ENCODE measurements at places on chromosomes 7 and 10.

DNA sequence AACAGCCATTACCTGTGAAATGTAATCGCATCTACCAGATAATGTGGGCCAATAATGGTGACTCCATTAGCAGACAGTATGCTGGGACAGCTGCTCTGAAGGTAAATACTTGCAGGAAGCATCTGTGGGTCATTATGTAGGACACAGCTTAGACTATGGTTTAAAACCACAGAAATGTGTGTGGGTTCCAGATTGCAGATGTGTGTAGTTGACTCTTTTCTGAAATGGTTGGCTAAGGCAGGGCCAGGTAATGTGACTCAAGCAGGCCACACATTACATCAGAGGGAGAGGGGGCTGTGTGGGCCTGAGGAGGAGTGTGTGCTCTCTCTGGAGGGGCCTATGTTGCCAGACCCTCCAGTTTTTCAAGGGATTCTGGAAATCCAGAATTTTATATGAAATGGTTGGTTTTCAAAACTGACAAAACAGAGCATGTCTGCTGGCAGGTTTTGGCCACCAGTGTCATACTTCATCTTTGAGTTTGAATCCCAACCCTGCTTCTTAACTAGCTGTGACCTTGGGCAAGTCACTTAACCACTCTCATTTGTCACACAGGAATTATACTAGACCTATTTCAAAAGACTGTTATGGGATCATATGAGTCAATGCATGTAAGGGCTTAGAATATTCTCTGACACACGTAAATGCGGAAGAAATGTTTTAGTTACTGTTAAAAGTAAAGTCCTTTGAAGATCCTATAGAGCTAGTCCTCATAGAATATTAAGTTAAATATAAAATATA, 64.5 kb downstream of the MCMBP start:
- DNase-seq: no peak

GRCh38 chr7:75798770-75799169, 14.8 kb downstream of the CCL24 start:
- DNase-seq: no peak

DNA sequence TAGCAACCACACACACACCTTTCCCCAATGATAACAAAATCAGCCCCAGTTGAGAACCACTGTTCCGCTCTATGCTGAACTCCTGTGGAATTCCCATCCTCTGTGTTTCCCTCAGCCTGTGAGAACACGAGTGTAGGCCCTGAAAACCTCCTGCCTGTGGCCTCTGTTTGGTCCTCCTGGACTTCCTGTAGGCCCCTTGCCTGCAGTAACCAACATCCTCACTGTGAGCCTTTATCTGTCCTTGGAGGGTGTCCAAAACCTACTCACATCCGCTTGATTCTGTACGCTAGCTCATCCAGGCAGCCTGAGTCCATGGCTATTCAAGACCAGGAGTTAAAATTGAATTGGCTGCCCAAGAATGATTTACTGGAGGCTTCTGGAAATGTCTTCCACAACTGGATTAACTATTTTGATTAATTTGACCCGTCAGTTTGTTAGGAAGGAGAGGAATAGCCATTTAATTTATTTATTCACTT, 149.8 kb downstream of the AKR1D1 start:
- DNase-seq: peak; percentile 17

DNA sequence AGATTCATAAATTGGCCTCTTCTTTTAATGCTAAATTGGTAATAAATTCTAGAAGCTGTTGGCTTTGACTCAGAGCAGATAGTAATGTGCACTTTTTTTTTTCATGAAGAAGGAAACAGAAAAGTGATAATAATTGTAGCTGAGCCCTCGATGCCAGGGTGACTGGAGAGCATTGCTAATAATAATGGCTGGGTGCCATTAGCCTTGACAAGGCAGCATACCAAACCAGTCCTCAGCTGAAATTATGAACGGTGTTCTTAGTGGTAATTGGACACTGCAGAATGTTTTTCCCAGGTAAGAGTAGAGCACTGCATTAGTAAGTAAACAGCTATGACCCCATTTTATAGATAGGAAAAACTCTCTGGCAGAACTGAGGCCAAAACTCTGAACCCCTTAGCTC, 18.9 kb downstream of the PLEKHA8 start:
- DNase-seq: no peak

DNA sequence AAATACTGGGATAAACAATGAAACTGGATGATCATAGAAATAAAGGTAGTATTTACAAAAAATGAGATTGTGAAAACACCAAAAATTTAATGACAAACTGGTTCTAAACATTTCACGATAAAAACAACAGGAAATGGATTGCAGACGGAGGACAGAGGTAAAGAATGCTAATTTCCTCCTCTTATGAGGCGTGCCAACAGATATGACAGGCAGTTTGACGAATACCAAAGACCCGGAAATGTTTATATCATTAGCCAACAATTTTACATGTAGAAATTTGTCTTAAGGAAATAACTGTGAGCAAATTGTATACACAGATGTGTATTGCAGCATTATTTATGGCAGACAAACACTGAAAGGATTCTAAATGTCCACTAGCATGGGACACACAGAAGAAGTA, 162.0 kb upstream of the MGMT start:
- DNase-seq: no peak

DNA sequence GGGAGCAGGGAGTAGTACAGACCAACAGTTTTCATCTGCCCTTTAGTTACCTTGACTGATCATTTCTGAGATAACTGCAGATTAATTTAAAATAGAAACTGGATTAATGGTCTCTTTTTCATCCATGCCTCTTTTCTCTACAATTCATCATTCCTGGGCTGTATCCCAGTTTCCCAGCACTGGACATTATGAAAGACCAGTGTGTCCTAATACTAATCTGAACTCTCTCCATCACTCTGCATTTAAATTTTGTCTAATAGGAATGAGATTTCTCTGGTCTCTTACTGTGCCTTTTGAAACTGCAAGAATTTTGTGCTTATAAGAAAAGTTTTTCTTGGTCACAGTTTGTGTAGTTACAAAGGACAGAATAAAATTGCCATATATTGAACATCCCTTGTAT, 12.7 kb downstream of the PLEKHA8 start:
- DNase-seq: no peak

DNA sequence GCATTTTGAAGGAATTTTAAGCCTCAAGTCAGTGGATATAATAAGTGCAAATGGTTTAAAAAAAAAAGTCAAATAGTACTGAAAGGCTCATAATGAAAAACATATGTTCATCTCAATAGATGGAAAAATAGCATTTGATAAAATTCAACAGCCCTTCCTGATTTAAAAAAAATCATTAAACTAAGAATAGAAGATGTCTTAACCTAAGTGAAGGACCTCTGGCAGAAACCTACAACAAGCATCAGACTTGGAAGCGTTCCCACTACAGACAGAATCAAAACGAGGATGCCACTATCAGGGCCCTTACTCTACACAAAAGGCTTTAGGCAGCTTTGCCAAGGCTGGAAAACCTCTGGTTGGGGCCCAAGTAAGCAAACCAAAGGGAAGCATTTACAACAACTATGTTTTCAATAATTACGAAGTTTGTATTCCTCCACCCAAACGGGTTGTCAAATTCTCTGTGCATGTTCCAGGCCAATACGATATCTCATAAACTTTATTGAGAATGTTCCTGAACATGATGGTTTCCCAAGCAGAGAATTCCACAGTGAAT, 45.1 kb downstream of the CYTH3 start:
- no peak for DNase-seq

DNA sequence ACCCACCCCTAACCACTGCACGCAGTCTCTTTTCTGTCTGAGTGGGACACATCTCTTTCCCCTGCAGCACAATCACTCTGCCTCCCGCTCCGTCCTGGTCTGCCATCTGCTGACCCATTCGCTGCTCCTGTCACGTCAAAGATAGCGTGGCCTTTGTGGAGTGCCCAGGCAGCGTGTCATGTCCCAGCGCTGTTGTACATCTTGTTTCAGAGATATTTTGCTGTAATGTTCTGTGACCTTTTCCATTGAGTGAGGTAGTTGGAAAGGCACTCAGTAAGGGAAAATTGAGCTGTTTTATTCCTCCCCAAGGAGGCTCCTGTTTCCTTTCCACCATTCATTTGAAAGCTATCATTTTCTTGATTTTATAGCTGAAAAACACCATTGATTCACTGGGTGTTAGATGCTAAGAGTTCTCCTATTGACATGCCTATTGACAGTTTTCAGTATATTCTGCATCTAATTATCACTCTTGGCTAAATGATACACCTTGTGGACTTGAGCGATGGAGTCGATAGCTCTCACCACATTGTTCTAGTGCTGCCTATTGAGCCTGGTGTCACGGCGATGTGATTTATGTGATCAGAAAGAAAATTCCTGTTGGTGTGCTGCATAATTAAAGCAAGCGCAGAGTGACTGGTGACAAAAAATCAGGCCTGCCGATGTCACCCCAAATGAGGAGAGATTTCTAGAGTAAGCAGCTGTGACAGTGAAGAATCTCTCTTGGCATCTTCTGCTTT, 372.6 kb downstream of the LRMDA start:
- DNase-seq: no peak

DNA sequence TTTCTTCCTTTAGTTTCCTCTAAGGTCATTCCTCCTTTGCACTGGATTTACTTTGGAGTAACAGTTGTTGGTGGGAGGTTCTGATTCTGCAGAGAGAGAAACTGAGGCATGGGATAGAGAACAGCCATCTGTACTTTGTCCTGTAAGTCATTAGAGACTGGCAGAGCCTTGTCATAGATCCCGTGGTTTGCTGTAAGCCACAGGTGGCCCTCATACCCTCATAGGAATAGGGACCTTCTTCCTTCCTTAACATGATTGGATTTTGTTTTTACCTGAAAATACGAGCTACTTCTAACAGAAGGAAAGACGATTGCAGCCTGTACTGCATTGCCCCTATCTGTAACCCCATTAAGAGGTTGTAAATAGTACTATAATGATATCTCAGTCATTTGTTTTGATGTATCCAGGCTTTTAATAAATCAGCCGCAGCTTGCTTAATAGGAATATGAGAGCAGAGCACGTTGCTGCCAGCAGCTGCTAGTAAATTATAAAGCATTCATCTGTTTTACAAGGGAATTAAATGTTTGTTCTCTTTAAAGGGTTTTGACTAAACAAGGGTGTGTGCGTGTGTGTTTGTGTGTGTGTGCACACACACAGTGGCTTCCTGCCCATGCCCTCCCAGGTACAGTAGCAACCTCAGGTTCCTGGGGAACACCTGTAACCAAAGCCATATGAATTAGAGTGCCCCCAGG, 249.8 kb downstream of the AUTS2 start:
- no peak for DNase-seq

DNA sequence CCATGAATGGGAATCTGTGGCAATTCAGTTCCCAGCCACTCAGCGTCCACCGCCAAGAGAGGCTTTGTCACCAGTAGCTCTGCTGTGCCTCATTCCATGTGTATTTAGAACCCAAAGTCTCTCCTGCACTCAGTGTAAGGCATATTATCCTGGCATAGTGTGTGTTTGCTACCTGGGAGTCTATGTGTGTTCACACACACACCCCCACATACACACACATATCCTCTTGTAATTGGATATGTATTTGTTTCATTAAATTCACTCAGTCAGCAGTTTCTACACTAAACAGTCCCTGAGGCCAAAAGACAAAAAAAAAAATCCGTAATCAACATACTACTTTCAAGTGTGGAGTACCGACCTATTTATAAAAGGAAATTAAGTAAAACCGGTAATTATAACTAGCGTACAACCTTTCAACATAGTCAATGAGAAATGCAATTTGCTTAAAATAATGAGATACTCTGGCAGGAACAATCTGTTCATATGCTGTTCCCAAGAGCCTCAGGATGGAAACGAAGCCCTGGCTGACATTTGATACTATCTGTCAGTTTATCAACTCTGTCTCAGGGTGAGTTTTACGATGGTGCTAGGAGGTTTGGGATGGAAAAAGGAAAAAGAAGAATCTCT, 425.8 kb upstream of the CELF2 start:
- DNase-seq: no peak

- no peak for DNase-seq
Observed at GRCh38 chr10:87722716-87723115, 63.0 kb downstream of the PAPSS2 start.

GRCh38 chr10:80284522-80284921, 4.9 kb downstream of the MAT1A start:
- no peak for DNase-seq

- no peak for DNase-seq
Observed at GRCh38 chr10:10663622-10664021, 354.1 kb upstream of the CELF2 start.

DNA sequence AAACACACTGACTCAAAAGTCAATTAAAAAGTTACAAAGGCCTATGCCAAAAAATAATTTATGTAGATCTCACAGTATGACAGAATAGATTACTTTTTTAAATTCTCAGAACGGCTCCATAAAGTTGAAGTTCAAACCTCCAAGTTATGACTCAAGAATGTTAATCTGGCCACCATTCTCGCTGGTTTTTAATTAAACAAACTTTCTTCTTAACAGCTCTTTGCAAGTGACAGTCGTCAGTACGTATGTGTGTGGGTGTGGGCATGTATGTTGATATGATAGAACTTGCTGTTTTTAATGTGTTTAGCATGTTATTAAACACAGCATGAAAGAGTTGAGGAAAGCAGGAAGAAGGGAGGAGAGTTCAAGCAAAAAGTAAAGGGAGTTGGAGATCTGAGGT, 18.5 kb downstream of the PRKCQ start:
- DNase-seq: no peak

- no peak for DNase-seq
Observed at GRCh38 chr10:20573924-20574323, 323.2 kb downstream of the NEBL start.

- no peak for DNase-seq
Observed at GRCh38 chr7:153217032-153217431, 457.5 kb downstream of the ACTR3B start.

DNA sequence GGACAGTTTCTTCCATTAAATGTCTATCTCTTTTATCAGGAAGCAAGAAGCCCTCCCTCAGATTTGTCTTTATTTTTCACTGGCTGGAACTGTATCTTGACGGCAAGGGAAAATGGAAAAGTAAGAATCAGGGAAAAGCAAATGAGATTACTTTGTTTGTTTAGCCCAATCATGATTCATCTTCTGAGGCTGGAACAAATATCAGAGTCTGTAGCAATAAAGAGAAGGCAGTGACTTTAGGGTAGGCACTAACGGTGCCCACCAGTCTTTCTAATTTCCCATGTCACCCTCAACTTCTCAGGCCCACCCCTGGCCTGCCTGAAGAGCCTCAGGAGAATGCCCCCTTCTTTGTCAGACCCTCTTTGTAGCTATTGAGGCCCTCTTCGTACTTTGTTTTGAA, 36.3 kb upstream of the GOLGA7B start:
- no peak for DNase-seq

DNA sequence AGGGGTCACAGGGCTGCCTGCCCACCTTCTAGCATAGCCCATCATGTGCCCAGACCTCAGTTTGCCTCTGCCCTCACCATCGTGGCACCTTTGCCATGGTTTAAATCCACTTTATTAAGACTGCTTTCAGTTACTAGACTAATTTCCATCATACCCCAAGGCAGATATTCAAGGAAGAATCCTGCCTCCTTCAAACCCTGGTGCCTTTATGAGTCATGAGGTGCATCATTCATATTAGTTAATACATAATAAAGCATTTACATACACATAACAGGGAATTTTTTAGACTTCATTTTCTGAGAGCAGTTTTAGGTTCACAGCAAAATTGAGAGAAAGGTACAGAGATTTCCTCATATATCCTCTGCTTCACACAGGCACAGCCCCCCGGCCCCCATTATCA, 62.8 kb downstream of the CXCL12 start:
- DNase-seq: no peak

All from erythroblast (primary cell).